ENCODE measurements at places on chromosomes 3 and 15.

- no peak overlapping the region for H3K27ac ChIP-seq
- H3K4me3 ChIP-seq, result no peak overlapping the region
- H3K4me1 ChIP-seq, result peaks cover 3% of the 10 kb centered on the region
- no peaks in the 10 kb centered on the region for H3K27me3 ChIP-seq
- H3K36me3 ChIP-seq, result no peaks in the 10 kb centered on the region
- DNase-seq, result no peak
Measured at GRCh38 chr15:68201153-68201878, 3.8 kb downstream of the CALML4 start.

DNA sequence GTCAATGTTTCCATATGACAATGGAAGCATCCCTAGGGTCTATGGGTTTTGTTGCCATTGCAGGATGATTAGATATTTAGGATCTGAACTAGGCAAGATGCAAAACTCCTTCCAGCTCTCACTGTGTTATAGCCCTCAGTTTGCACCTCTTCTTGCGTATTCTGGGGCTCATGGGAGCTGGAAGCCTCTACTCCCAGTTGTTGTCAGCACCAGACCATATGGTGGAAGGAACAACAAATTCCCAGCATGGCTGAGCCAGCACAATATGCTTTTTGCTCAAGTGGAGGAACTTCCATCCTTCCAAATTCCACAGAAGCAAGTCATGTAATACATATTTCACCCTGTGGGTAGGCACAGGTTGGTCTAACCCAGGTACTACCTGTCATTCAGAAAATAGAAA lies 18.5 kb upstream of the CTXND1 start:
- no peaks in the 10 kb centered on the region for H3K4me1 ChIP-seq
- no peaks in the 10 kb centered on the region for H3K36me3 ChIP-seq
- H3K27ac ChIP-seq, result no peak overlapping the region
- H3K4me3 ChIP-seq, result no peak overlapping the region

GRCh38 chr15:80803580-80804525 lies 24.7 kb downstream of the CEMIP start:
- no peak overlapping the region for H3K4me3 ChIP-seq
- peaks cover 13% of the 10 kb centered on the region for H3K4me1 ChIP-seq
- peak; percentile 34 for DNase-seq
- H3K36me3 ChIP-seq, result no peaks in the 10 kb centered on the region
- no peaks in the 10 kb centered on the region for H3K27me3 ChIP-seq
- no peak overlapping the region for H3K27ac ChIP-seq

- H3K4me1 ChIP-seq, result peaks cover 47% of the 10 kb centered on the region
- no peak for DNase-seq
- no peak overlapping the region for H3K4me3 ChIP-seq
- peaks cover 3% of the 10 kb centered on the region for H3K36me3 ChIP-seq
Measured at GRCh38 chr15:66388576-66388975, 1.9 kb downstream of the MAP2K1 start.

DNA sequence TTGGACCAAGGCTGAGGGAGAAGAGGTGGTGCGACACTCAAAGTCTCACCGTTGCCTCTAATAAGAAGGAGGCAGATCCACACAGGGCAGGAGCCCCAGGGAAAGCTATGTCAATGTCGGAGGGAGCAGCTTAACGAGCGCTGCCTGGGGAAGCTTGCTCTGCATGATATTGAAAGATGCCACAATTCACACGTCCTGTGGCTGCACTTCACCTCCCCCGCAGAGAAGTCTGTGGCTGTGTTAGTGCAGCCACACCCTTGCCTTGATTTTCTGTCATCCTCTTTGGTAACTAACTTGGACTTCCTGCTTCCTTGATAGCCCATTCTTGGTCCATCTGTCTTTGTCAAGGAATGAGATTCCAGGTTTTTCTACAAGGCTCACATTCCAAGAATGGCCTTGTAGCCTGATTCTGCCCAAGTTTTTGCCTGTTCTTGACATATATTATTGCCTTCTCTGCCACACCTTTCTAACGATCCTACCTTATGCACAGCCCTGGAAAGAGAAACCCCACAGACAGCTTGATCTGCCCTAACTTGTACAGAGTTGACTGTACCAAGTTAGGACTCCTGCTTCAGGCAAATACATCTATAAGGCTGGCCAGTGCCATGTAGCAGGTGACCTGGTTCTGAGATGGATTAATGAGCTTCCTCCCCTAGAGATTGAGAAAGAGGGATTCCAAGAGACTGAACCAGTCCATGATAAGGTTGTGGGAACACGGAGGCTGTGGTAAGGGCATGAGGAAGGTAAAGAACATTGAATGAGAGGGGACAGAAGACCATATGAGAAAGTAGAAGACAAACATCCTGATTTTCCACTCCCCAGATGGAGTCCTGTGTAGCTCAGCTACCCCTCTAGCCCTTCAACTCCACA lies 153.0 kb upstream of the WNT5A start:
- DNase-seq, result no peak
- no peak overlapping the region for H3K27ac ChIP-seq
- no peak overlapping the region for H3K4me3 ChIP-seq
- H3K27me3 ChIP-seq, result no peaks in the 10 kb centered on the region

Data from naive thymus-derived CD4-positive, alpha-beta T cell (primary cell).